ENCODE measurements at places on chromosomes 5 and 9.

- no peak for DNase-seq
Measured at GRCh38 chr5:145350513-145350912, 484.6 kb downstream of the PRELID2 start.

DNA sequence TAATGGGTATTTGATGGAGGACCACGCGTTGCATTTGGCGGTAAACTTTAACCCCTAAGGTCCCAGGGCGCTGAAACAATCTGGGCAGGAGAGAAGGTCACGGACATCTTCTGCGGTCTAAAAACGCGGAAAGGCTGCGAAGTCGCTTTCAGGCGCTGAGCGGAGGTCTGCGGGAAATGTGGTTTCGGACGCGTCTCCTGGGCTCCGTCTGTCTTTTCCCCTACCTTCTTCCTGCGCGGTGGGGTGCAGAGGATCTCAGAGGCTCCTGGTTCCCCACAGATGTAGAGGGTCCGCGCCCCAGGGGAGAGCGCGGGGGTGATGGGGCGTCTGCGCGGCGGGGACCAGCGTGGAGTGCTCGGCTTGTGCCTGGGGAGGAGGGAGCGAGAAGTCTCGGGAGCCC lies 58.4 kb downstream of the ZNF510 start:
- DNase-seq = no peak

- peak; percentile 77 for DNase-seq
Measured at GRCh38 chr5:134874831-134875655, 872 bp downstream of the TXNDC15 start.

DNA sequence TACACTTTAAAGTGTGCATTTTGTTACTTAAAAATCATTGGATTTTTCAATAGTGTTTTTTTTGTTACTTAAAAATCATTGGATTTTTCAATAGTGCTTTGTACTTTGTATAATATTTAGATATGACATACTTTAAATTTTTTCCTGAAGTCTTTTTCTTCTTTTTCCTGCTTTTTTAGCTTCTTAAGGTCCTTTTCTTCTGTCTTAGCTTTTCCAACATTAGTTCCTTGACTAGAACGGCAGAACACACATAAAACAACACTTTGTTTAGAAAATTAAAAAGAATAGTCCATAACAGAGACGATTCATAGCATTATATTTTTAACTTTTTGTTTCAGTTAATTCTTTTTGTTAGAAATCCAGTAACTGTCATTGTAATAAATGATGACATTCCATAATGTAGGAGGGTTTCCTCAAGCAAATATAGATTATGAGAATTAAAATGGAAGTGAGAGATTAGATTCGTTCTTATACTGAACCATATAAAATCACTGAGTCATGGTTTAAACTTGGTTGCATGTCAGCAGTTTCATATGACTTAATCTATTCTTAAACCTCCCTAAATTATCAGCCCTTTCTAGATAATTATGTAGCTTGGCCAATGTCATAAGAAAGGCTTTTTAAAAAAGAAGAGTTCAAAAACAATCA lies 45.3 kb upstream of the RICTOR start:
- no peak for DNase-seq

- DNase-seq = no peak
Measured at GRCh38 chr5:151805414-151806223, 33.9 kb downstream of the G3BP1 start.

GRCh38 chr9:93306579-93307091 lies 122.7 kb downstream of the WNK2 start:
- no peak for DNase-seq

GRCh38 chr9:88966894-88967676 lies 24.2 kb upstream of the S1PR3 start:
- no peak for DNase-seq

DNA sequence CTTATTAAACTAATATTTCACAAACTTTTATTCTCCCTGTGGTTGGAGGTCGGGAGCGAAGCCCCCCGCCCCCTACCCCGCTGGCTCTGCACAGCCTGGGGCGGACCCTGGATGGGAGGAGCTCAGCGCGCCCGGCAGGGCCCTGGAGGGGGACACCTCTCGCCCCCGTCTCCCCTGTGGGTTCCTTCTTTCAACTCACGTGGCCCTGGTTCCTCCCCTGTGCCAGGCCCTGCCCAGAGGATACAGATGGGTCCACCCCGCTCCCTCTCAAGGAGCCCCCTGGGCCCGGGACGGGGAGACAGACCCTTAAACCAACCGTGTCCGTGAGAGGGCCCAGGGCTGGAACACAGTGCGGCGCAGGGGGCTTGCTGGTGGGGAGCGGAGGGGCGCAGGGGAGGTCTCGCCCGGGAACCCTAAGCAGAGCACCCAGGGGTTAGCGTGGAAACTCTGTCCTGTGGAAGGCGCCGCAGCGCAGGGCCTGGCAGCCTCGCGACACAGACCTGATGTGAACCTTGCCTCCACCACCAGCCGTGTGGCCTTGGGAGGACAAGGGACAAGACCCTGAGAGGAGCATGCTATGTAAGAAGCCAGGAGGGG lies 103.7 kb upstream of the MVB12B start:
- no peak for DNase-seq

DNA sequence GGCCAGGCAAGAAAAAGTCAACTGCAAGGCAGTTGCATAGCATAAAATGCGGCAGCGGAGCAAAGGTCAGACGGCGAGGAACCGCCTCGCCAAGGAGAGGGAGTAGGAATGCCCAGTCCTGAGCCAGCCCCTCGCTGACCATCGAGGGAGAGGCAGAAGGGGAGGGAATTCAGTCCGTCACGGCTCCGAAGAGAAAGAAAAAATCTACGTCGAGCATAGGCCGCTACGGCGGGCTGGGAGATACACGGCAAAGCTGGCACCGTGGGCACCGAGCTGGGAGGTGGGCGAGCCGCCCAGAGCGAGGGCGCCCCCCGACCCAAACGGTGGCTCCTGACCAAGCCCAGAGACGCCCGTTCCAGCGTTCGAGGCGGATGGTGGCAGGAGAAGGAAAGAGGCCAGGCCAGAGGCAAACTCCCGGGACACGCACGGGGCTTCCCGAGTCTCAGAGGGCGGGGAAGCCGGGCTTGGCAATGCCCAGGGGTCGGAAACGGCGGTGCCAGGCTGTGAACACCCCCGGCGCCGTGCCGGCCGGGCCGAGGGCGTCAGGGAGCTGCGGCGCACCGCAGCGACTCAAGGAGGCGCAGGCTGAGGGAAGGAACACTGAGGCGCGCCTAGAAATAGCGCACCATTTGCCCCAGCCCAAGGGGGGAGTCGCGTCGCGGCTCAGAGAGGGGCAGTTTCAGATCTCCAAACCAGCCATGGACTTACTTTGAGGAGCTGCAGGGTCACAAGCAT lies 518 bp downstream of the SPRY4 start:
- peak; percentile 68 for DNase-seq

DNA sequence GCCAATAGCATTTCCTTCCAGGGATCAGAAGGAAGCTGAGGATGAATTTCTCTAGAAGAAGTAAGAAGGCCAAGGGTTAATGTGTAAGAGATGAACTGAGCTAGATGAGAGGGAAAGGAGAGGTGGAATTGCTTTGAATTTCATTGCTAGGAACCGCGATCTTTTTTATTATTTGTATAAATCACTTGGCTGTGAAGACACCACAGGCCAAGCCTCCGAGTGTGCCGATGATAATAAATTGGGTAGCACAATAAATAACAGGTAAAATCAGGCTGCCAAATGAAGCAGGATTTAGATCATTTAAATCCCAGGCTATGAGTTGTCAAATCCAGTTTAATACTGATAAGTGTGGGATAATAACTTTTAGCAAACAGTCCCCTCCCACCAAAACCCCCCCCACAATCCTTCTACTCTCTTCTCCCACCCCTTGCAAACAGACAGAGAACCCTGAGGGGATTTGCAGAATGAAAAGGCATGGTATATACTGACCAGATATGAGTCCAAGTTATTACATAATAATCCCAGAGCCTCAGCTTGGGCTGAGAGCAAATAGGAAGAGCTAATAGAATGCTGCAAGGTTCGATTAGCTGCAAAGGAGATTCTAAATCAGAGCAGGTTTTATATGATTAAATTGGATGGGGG lies 143.5 kb downstream of the PPP2R2B start:
- DNase-seq = no peak

DNA sequence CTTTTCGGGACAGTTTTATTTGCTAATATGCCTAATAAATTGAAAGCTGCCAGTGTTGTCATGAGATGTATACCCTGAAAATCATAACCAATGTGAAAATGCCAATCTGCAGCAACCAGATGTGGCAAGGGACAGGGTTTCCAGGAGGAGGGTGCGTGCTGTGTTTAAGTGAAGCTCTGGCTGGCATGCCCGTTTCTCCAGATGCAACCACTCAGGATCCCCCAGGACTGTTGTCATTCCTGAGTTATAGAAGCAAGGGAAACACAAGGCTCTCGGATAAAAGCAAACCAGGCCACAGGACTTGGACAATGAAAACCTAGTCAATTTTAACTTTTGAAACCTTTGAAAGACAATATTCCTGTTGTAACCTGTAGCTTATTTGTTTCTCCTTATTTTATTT lies 360.2 kb downstream of the SLIT3 start:
- no peak for DNase-seq

DNA sequence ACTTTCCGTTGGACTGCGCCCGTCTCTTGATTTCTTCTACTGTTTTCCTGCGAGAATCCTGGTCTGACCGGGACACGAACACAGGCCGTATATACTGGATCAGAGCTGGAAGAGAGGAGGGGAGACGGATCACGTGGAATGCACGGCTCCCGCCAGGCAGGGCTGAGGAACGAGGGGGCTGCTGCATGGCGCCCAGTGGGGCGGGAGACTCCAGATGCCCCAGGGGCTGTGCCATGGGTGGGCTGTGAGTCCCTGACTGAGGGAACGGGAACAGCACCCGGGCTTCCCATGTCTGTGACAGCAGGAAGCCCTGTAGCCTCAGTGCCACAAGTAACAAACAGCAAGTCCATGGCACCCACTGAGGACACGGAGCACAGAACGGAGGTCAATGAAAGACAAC lies 34.0 kb downstream of the LPCAT1 start:
- DNase-seq = no peak

- DNase-seq = no peak
Measured at GRCh38 chr5:36108758-36109460, 42.2 kb upstream of the UGT3A2 start.

DNA sequence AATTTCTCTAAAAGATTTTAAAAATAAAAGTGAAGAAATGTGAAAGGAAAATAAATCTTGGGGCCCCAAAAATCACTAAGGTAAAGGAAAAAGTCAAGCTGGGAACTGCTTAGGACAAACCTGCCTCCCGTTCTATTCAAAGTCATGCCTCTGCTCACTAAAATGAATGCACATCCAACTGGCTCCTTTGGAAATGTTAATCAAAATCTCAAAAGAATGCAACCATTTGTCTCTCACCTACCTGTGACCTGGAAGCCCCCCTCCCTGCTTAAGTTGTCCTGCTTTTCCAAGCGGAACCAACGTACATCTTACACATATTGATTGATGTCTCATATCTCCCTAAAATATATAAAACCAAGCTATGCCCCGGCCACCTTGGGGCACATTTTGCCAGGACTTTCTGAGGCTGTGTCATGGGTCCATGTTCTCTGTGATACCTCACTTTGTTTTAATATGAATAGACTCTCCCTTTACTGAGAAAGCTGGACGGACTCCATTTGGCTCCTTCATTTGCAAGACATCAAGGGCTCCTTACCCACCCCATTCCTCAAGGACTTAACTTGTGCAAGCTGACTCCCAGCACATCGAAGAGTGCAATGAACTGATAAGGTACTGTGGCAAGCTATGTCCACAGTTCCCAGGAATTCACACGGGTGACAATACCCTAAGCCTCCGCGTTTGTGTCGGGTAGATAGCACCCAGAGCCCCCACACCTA lies 164.3 kb downstream of the SMC2 start:
- no peak for DNase-seq

DNA sequence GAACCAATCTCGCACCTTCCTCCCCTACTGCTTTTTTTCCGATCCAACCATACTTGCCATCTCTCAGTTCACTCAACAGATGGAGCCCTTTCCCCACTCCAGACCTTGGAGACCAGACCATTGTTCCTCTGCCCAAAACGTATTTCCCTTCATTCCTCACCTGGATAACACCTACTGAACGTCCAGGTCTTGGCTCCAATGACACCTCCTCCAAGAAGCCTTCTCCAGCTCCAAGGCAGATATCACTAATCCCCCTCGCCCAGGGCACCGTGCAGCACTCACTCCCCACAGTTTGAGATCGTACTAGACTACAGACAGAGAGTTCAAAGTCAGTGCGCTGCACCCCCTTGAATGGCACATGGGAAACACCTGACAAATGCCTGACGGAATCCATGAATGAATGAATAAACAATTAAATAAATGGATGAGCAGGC lies 47.1 kb upstream of the AKNA start:
- DNase-seq = no peak

GRCh38 chr5:10509575-10509974 lies 54.3 kb upstream of the ANKRD33B start:
- DNase-seq = no peak

GRCh38 chr5:5980538-5980895 lies 397.8 kb downstream of the MED10 start:
- DNase-seq = no peak

GRCh38 chr5:20514145-20514544 lies 526.1 kb upstream of the CDH18 start:
- DNase-seq = no peak

GRCh38 chr9:127166651-127167524 lies 44.5 kb upstream of the ANGPTL2 start:
- DNase-seq = no peak

GRCh38 chr5:82717738-82718137 lies 359.5 kb downstream of the TMEM167A start:
- no peak for DNase-seq

DNA sequence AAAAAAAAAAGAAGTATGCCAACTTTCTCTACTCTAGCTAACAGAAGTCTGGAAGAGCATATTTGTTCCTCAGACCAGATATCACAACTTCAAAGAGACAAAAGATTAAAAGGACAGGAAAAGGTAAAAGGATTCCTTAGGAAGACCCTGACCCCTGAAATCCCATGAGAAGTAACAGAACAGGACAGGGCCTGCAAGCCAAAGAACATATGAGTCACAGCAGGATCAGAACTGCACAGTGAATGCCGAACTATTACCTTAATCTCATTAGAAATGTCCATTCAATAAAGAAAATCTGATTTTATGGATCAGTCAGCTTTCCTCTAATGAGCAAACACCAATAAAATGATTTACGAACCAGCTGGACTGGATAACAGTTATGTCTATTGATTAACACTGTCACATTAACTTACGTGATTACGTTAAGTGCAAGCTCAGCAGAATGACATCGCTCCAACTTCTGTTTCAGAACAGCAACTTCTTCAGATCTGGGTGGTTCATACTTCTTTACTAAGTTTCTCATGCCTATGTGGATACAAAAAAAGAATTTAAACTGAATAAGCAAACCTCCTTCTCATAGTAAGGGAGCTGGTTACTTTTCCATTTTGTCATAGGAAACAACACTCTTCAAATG lies 13.6 kb downstream of the CCNH start:
- no peak for DNase-seq

GRCh38 chr5:118592229-118593002 lies 395.9 kb downstream of the DTWD2 start:
- no peak for DNase-seq

- DNase-seq = no peak
Measured at GRCh38 chr5:168287362-168287761, 4.1 kb upstream of the WWC1 start.

All from Right ventricle myocardium inferior (tissue), 1 donor.